Glutamatergic neuron (in vitro differentiated cells): ENCODE measurements at places on chromosomes 16 and 17. TPM values are rescaled to one million over a fixed set of nuclear protein-coding genes. Genes with fewer than 3 reads are reported as not detected.

Gene ZNF287
- total RNA-seq, result 17.4 TPM

DNA sequence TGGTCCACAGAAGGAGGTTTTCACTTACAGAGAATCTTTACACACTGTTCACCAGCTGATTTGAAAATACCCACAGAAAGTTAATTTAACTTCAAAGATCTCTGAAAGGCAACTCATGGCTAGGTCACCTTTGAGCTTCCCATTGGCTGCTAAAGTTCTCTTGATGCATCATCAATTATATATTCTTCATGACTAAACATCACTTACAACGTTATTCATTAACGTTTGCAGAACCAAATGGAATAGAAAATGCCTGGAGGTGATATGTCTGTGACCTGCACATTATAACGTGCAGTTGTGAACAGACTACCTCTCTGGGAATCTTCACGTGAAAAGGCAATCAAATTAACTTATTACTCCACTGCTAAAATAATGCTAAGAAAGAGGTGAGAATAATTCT, 238.5 kb downstream of the ZFHX3 start:
- H3K4me1 ChIP-seq, result no peaks in the 10 kb centered on the region
- no peak overlapping the region for H3K27ac ChIP-seq
- H3K27me3 ChIP-seq, result no peaks in the 10 kb centered on the region
- DNase-seq, result no peak

- H3K36me3 ChIP-seq, result peaks cover 5% of the 10 kb centered on the region
- H3K4me3 ChIP-seq, result no peak overlapping the region
- H3K27me3 ChIP-seq, result peaks cover 2% of the 10 kb centered on the region
- H3K27ac ChIP-seq, result no peak overlapping the region
Observed at GRCh38 chr17:19269106-19269505, 31.9 kb downstream of the EPN2 start.

Gene EXOC3L1
- total RNA-seq, result 3.6 TPM
